NCI-H1930 (cell line): ENCODE measurements at places on chromosomes 11 and 22.

GRCh38 chr11:73147771-73148681 lies 5.9 kb upstream of the FCHSD2 start:
- no peak for DNase-seq

DNA sequence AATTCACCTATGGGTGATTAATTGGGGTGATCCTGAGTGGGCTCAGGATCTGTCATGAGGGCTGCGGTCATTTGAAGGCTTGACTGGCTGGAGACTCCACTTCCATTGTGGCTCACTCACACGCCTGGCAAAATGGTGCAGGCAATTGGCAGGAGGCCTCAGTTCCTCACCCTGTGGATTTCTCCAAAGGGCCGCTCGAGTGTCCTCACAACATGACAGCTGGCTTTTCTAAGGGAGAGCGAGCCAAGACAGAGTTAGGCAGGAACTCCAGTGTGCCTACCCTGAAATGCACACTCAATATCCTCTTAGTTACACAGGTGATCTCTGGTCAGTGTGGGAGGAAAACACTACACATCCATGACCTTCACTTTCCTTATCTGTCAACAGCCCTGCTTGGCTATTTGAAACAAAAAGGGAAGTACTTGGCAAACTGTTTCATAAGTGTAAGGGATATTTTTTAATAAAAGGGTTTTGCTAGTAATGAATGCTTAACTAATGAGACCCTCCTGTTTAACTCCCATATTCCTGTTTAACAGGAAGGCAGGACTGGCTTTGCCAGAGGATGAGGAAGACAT lies 25.7 kb downstream of the OSBP2 start:
- DNase-seq = no peak

GRCh38 chr11:33234397-33235190 lies 22.6 kb upstream of the HIPK3 start:
- no peak for DNase-seq

GRCh38 chr11:11306855-11307254 lies 46.2 kb downstream of the CSNK2A3 start:
- no peak for DNase-seq

- no peak for DNase-seq
Measured at GRCh38 chr11:128725630-128726319, 31.9 kb downstream of the FLI1 start.

DNA sequence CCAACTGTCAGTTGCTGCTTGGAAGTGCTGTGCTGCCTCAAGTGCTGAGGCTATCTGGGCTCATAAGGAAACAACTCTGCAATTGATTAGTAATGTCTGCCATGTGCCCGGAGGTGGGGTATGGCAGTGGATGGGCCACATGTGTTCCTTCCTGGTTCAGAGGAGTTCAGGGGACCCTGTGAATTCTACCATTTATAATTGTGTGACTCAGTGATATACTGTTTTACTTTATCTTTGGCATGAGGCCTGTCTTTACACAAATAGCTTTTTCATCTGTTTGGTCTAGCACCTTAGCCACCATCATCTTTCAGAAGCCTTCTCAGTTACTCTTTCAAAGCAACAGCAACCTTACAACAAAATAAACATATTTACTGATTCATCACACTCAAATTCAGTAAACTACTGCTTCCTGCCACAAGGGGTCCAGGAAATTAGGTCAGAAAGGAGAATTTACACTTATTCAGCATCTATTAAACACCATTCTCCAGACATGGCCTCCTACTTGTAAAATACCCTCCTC lies 20.9 kb downstream of the DKK3 start:
- DNase-seq = no peak

DNA sequence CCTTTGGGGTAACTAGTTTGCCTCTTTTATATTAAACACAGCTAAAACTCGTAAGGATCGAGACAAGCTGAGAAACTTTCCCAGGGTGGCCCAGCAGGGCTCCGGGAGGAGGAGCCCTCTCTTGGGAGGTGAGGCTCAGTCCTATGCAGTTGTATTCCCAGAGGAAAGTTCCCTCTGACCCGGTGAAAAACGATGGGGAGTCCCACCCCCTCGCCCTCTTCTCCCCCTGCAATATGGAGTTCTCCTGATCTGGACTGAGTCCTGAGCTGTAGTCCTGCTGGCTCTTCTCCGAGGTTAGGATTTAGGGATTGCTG lies 1.3 kb downstream of the NTM start:
- no peak for DNase-seq

- DNase-seq = no peak
Measured at GRCh38 chr11:72591785-72592502, 82.3 kb downstream of the PDE2A start.
